ENCODE measurements at places on chromosomes 4 and X.

GRCh38 chr4:21490682-21491081 lies 457.9 kb downstream of the KCNIP4 start:
- no peak for DNase-seq

GRCh38 chr4:186931519-186931918 lies 207.9 kb upstream of the FAT1 start:
- DNase-seq = no peak

- DNase-seq = no peak
Observed at GRCh38 chr4:170672381-170672965, 582.7 kb upstream of the AADAT start.

DNA sequence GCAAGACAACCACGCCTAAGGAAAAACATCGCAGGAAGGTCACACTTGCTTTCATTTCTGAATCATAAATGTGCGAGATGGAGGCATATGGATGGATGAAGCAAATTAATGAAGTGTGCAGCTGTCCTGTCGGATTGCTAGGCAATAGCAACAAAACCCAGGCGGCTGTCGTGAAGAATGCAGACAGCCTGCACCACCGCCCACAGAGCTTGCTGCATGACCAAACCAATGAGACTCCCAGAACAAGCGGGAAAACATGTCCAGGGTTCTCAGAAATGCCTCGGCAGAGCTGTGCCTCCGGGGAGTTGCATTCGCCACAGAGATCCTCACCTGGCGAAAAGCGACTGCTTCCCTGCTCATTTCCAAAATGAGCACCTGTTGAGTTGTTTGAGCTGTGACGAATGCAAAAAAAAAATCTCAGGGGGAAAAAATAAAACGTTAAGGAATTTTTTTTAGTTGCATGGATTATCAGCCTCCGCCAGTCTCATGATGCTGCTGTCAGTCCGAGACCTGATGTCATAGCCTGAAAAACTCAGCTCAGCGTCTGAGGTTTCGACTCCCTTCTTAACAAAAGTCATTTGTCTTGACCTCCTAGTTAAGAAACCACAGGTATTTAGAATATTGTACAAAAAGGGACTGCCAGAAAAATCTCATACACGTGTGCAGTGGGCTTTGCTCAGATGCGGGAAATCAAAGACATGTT lies 155.5 kb upstream of the MXRA5 start:
- no peak for DNase-seq

GRCh38 chr4:81914623-81915022 lies 442.9 kb upstream of the RASGEF1B start:
- no peak for DNase-seq

- no peak for DNase-seq
Observed at GRCh38 chr4:119693126-119693525, 64.5 kb upstream of the PDE5A start.

GRCh38 chr4:121189326-121190215 lies 25.4 kb upstream of the TNIP3 start:
- no peak for DNase-seq

DNA sequence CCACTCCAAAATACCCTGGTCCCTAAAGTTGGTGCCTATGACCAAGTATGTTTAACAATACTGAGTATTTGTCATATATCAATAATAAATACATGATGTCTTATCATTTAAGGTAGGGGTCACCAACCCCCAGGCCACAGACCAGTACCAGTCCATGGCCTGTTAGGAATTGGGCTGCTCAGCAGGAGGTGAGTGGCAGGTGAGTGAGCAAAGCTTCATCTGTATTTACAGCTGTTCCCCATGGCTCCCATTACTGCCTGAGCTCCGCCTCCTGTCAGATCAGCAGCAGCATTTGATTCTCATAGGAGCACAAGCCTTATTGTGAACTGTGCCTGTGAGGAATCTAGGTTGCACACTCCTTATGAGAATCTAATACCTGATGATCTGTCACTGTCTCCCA lies 126.2 kb downstream of the HNRNPD start:
- DNase-seq = no peak

DNA sequence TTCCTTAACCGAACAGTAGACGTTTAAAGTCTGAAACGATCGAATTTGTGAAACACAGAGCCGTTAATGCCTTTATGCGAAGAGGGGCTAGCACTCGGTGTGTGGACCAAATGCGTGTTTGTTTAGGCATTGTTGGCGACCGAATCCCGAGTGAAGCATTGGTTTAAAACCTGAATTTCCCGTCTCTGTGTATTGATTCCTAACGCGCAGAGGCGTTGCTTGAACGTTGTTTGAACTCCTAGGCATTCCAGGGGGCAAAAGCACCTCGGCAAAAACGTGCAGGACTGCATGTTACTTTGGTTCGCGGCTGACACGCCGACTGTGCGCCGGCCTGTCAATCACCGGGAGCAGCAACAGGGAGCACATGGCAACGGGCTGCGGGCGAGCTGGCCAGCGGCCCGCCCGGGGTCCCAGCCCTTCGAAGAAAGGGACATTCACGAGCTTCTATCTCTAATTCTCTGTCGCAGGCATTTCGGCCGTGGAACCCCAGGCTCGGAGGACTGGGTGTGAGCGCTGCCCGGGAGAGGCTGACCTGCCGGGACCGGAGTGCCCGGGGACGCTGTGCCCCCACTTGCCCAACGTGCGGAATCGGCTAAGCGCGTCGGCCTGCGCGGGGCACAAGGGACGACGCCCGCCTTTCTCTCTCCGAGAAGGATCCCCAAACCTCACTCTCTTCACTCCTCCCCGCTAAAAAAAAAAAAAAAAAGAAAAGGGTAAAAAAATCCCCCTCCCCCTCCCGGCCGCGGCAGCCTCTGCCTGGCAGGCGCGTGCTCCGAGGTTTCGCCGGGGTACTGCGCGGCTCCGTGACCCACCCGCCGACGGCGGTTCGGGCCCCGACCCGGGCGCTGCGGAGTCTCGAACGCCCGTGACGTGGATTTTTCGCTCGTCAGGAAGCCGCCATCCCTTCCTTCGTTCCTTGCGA lies 810 bp downstream of the SPRY1 start:
- peak; percentile 78 for DNase-seq

DNA sequence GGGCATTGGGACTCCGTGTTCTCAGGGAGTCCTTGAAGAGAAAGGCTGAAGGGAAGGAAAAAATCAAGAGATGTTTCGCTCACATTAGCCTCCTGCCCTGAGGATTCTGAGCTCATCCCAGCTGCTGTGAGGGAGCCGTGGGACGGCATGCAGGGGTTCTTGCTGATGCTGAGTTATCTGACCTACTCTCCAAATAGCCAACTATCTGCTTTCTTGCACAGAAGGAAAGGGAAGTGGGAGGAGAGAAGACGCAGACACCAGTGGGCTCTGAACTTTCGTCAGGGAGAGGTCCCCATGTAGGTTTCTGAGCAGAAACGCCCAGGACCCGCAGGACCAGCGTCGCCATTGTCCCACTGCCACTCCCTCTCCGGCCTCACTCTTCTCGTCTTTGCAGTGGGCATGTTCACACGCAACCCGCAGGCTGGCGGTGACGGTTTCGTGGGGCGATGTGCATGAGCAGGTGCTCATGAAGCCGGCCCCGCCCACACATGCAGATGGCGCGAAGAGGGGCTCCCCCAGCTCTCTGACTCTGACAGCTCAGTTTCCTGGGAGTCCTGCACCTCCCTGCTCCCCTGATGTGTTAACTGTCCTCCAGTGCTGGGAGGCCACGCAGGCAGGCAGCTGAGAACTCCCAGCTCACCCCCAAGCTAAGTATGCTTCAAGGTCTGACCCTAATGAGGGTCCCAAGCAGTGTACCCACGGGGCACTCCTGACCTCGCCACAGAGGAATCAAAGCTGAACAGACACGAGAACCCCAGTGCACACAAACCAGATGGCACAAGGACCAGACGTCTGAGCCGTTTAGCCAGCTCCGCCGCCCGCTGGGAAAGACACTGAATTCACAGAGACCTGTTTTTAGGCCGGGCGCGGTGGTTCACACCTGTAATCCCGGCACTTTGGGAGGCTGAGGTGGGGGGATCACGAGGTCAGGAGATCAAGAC lies 13.6 kb upstream of the ABLIM2 start:
- DNase-seq = no peak

GRCh38 chr4:89617317-89617716 lies 219.6 kb downstream of the SNCA start:
- DNase-seq = no peak

GRCh38 chr4:53914313-53915016 lies 149.9 kb downstream of the CHIC2 start:
- DNase-seq = no peak

GRCh38 chrX:134459683-134460004 lies 321 bp upstream of the HPRT1 start:
- DNase-seq = no peak

DNA sequence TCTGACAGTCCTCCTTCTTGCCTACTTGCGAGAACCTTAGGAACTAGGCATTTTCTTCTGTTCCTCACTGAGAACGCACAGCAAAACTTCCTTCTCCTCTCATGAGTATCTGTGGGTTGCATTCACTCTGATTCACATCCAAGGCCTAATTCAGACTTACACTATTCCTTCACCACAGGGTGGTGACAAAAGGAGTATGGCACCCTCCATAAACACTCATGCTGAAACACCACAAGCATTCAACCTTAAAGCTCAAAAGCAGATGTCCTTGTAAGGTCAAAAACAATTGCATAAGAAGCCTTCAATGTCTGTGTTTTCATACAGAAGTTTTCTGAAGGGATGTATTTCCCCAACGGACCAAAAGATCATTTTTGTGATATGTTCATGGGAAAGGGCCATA lies 147.3 kb downstream of the CORIN start:
- no peak for DNase-seq

DNA sequence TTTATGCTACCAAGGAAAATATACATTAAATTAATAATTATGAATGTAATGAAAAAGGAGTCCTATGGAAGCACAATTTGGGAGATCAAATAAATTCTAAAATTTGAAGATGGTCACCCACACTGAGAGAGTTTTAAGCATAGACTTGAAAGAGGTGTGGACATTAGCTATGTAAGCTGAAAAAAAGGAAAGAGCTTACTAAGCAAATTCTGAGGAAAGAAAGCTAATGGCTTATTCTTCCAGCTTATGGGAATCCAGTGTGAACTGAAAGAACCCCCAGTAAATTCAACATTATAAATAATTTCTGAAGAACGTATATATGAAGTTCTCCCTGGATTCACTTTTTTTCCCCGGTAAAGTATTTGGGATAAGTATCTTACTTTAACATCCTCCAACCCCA lies 78.2 kb upstream of the GUCY1A1 start:
- DNase-seq = no peak

- no peak for DNase-seq
Observed at GRCh38 chr4:7137326-7138200, 54.8 kb upstream of the SORCS2 start.

- no peak for DNase-seq
Observed at GRCh38 chrX:21383546-21383945, 9.3 kb downstream of the CNKSR2 start.

DNA sequence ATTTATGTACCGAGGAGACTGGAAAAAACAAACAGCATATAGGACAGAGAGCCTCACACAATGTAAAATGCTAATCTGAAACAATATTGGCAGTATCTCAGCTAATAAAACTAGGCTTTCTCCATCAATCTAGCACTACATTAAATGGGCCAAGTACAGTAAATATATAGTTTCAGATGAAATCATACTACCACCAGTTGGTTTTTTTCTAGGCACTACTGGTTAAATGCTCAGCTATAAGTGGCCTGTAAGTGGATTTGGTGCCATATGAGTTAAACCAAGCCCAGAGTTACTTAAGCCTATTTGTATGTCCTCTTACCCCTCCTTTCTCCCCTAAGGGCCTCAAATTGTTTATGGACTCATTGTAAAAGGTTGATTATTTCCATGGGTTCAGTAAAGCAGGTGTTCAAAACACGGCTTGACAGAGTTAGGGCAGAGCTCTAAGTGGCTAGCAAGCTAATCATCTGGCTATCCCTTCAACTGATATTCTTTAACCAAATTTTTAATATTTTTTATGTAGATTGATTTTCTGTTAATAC lies 57.5 kb downstream of the FAM13A start:
- no peak for DNase-seq

DNA sequence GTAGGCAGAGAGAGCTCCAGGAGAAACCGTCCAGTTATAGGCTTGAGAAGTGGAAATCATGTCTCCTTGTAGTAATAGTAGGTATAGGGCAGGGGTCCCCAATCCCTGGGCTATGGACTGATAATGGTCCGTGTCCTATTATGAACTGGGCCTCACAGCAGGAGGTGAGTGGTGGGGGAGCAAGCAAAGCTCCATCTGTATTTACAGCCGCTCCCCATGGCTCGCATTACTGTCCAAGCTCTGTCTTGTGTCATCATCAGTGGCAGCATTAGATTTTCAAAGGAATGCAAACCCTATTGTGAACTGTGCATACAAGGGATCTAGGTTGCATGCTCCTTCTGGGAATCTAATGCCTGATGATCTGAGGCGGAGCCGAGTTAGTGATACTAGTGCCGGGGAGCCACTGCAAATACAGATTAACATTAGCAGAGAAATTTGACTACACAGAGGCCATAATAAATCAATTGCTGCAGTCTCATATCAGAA lies 67.6 kb downstream of the MRPL1 start:
- DNase-seq = no peak

- no peak for DNase-seq
Observed at GRCh38 chr4:125736057-125736456, 421.3 kb downstream of the FAT4 start.

DNA sequence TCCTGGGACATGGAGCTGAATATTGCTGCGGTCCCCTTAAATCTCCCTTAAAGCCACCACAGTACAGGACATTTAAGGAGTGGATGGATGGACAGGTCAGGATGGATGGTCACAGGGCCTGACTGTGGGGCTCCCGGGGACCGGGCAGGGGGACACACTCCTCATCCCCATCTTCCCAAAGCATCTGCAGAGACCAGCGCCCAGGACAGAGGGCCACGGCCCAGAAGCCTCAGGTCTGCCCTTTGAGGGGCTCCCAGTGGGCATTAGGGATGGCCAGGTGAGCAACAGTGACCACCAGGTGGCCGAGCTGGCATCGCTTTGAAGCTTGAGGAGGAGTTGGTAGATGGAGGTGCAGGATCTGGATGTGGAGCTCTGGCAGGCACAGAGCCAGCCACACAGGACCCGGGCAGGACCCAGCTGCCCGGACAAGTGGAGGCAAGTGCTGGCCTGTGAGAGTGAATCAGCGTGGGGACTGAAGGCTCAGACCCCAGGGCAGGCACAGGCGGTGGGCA lies 51.4 kb downstream of the ABLIM2 start:
- DNase-seq = no peak

GRCh38 chr4:145785391-145786008 lies 105.6 kb downstream of the C4orf51 start:
- no peak for DNase-seq

GRCh38 chr4:89660444-89661172 lies 176.4 kb downstream of the SNCA start:
- DNase-seq = no peak

Data from sigmoid colon (tissue), 7 donors.